T follicular helper cell (primary cell): ENCODE measurements at places on chromosomes 6 and 20.

DNA sequence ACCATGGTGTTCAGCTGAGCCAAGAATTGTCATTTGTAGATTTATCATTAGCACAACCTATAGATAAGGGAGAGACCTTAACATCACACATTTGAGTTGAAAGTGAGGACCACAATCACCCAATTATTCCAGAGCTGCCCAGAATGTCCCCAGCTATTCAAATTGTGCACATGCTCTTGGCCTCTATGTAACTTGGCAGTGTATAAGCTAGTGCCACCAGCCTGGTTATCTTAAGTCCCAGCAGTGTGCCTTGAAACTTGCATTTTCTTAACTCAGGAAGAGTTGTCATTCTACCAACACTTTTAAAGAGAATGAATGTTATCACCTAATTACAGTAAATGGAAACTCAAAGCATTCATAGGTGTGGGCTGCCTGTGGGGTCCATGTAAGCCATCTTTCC lies 191.1 kb downstream of the COL9A1 start:
- no peak for DNase-seq

GRCh38 chr20:47198254-47198671 lies 158.2 kb downstream of the ZMYND8 start:
- DNase-seq, result no peak

DNA sequence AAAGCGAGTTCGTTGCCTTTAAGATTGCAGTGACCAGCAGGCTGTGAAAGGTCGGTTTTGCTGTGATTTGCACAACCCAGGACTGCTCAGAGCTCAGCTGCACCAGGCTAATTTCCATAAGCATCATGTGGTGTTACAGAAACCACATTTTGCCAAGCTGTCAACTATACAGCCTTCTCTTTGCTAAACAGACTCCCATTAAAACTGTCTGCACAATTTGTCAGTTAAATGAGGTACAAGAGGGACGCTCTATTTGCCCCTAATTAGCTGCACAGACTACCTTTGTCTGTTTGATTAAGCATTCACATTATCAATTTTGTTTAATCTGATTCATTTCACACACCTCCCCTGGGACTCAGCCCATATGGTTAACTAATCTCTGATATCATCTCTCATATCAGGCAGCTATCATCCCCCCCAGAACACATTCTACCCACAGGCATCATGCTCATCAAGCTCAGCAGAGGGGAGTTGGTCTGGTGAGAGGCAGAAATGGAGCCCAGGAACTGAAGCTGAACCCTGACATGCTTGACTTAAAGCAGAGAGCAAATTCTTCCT lies 62.1 kb downstream of the OLIG3 start:
- no peak for DNase-seq

- DNase-seq, result no peak
Observed at GRCh38 chr20:57223648-57224489, 42.6 kb downstream of the BMP7 start.

GRCh38 chr20:50533061-50533460 lies 22.9 kb downstream of the PTPN1 start:
- DNase-seq, result no peak

- DNase-seq, result no peak
Observed at GRCh38 chr20:57867181-57867803, 157.5 kb upstream of the PMEPA1 start.
